Fibroblast of skin of scalp (primary cell): ENCODE measurements at places on chromosomes 12 and 14.

DNA sequence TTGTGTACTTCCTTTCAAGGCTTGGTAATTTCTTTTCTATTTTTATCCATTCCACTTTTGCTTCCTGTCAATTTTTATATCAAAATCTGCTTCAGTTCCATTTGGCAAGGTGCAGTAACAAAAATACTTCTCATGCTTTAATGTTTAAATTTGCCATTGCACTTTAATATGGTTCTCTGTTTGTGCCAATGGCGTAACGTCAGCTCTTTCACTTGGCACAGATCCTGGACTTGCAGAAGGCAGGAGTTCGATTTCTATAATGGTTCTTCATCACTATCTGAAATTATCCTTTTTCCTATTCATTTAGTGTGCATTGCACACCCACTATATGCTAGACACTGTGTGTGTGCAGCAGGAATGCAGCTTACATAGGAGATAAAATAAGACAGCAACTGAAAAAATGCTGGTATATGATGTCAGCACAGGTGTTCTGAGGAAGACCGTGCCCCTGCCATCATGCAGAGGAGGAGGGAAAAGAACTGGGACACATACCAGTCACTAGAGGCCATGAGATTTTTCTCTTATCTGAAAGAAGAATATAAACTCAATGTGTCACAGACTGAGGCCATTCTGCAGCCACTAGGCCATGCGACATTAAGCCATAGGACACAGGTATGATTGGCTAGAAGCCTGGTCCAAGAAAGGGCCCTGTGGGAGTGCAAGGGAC, 298.2 kb downstream of the RPAP3 start:
- no peak for DNase-seq

GRCh38 chr12:48822711-48823110, 4.4 kb downstream of the CACNB3 start:
- DNase-seq = no peak

DNA sequence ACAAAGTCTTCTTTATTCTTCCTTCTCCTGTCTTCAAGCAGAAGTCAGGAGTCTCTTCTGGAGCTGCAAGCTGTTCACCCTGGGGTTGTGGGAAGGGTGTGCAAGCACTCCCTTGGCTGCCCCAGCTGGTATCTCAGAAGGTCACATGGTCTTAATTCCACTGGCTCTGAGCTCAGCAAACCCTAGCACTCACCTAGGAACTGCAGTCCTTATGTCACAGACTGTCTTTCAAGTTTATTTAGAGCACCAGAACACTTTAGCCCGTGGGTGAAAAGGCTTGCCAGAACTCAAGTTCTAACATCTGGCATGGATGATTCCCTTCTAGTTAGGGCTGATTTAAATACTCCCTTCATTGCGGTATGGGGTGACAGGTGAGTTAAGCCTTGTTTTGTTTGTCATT, 379.0 kb downstream of the CCER1 start:
- DNase-seq = no peak

DNA sequence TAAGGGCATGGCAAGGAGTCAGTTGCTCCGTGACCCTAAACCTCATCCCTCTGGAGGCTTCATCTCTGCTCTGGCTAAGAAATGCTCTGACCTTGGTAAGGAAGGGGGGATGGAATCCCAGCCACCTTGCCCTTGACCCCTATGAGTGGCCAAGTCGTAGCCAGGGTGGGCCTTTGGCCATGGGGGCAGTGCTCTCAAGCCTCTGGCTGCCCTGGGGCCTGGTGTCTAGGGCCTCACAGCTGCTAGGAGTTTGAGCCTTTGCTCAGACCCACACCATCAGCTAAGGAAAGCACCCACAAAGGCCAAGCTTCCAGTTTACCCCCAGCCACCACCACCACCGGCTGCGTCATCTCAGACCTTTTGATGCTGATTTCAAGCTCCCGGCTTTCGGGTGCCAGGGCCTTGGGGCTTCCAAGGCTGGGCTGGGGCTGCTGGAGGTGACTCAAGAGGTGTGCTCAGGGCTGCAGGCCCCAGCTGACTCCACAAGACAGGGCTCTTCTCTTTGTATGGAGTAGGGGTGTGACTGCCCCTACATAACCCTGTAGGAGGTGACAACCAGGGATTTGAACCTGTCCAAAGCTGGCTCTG, 3.7 kb downstream of the ASB2 start:
- DNase-seq = no peak

DNA sequence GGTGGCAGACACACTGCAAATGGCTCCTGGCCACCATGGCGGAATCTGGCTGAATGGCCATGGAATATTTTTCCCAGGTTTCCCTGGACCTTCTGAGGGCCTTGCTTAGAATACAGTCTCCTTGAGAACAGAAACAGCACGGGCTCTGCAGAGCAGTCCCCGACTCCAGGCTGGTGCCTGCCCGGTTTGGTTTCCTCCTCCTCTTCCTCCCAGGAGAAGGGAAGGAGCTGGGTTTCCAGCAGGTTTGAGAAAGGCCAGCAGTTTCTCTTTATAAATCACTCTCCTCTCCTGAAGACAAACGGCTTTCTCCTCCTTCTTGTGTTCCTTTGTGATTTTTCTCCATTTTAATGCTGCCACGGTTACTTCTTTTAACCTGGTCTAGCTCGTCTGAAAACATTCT, 106.8 kb upstream of the RFLNA start:
- no peak for DNase-seq

DNA sequence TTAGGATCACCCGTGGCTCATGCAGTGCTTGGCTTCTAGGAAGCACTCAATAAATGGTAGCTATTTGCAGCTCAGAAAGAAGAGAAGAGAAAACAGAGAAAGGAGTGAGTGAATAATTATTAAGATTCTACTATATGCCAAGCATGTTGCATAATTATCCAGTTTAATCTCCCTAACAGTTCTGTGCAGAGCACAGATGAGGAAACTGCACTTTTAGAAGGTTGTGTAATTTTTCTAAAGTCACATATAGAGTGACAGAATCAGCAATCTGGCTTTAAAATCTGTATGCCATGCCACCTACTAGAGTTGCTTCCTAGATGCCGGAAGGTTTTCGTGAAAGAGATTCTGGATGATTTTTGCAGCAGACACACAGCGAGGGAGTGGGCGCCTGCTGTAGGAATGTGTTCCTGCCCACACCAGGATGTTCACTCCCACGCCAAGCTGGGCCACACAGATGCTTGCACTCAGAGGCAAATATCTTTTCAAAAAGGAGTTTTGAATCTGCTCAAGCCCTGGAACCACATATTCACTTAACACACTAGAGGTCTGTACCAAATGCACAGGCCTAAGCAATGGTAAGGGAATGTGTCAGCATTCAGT, 50.2 kb upstream of the SMCO2 start:
- DNase-seq = no peak

GRCh38 chr12:12400793-12401192, 43.9 kb downstream of the BORCS5 start:
- no peak for DNase-seq

DNA sequence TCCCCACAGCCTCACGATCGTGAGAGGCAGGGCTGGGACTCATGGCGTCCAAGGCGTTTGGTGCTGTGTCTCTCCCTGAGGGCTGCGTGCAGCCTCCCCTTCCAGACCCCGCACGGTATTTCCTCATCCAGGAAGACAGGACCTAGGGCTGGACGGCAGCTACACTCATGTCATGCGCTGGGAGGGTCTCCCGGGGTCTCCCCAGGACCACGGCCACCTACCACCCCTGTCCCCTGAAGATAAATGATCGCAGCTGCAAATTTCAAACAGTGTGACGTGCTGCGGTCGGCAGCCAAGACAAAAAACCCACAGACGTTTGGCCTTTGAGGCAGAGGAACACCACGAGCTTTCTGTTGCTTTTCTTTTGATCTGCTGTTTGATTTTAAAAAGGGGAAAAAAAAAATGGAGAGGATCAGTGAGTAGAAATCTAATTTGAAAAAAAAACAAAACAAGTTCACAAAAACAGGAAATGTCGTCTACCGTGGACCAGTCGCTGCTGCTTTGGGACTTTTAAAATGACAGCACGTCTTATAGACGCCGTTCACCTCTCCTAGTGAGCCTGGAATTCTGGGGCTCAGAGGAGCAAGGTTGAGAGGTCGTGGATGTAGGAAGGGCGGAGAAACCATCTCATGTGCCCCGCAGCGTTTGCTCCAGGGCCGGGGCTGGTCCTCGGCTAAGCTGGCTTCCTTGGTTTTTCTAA, 237.6 kb downstream of the SLC41A2 start:
- no peak for DNase-seq

DNA sequence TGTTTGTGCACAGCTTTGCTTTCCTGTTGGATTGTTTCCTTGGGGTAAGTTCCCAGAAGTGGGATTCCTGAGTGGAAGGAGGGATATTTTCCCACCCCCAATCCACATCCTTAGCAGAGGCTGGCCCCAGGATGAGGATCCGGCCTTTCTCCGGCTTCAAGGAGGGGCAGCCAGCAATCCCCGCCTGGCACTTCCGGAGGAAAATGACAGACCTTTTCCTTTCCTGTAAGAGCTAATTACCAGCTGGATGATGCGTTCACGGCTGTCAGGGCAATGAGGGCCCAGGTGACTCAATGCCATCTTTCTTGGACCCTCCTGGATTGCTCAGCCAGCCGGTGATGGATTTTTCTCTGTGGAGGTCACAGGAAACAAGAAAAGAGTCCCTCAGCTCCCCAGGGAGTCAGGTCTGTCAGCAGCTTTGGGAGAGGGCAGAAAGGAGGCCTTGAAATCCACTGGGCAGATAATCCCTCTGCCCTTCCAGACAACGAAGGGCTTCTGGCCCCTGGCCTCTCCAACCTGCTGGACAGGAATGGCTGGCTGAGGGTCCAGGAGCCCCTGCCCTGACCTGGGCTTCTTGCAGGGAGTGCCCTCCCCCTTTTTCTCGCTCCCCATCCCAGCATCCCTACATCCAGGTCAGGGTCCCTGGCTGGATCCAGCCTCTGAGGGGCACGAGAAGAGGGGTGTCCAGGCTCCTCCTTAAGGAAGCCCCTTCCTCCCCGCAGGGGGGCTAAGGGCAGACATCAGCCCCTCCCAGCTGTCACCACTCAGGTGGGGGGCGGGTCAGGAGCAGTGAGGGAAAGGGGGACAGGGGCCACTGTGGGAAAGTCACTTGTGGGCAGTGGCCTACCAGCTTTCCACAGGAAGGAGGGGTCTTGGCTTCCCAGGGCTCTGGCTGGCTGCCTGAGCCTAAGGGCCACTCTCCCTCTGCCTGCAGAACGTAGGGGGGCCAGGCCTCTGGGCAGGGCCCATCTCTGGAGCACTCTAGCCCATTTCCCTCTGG, 16.1 kb upstream of the CCDC85C start:
- DNase-seq = peak; percentile 47

- no peak for DNase-seq
Observed at GRCh38 chr12:108313606-108314351, 25.3 kb downstream of the CMKLR1 start.

GRCh38 chr12:124837958-124838803, 25.5 kb downstream of the SCARB1 start:
- peak; percentile 90 for DNase-seq

- no peak for DNase-seq
Observed at GRCh38 chr12:75891072-75891471, 140.5 kb downstream of the PHLDA1 start.
